ENCODE measurements at places on chromosomes 6 and 20.

DNA sequence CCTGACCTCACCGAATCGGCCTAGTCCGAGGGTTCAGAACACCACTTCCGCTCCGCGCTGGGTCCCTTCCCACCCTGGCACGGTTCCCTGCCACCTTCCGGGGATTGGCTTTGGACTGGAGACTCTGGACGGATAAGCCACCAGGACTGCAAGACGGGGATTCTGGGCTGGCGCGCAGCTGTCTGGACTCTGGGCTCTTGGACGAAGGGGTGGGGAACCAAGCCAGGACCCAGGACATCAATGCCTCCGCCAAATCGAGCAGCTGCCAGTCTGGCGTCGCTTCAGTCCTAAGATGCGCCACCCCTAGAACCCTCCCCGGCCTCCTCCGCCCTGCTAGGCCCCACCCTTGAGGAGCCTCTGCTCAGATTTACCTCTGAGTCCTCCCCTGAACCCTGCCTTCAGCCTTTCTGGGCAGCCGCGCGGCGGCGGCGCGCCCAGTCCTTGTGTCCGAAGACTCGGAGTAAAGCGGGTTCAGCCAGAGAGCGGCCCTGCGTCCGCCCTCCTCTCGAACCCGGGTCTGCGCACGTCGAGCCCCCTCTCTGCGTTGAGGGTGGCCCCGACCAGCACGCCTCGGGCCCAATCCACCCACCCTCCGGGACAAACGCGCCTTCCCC, 1.2 kb downstream of the KCNK17 start:
- DNase-seq: no peak

DNA sequence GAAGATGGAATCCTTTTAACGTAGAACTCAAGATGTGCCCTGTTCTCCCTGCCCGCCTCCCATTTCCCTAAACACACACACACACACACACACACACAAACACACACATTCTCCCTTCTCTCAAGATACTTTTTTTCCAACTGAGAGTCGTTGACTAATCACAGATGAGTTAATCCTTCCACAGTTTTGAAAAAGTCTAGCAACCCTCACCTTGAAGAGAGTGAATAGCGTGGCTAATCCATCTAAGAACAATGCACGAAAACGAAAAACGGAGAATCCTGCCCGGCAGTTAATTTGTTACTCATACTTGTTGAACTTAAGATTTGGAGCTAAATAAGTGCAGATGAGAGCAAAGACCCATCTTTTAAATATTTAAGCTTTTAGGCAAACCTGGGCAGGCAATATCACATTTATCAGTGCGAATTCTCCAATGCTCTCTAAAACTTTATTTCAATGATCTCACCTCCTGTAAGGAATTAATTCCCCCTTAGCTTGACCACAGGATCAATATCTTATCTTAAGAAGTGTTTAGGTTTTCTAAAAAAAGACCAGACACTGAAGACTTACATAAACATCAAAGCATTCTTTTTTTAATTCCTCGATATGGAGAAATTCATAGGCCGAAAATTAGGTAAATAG, 1.1 kb downstream of the AGPAT4 start:
- no peak for DNase-seq

DNA sequence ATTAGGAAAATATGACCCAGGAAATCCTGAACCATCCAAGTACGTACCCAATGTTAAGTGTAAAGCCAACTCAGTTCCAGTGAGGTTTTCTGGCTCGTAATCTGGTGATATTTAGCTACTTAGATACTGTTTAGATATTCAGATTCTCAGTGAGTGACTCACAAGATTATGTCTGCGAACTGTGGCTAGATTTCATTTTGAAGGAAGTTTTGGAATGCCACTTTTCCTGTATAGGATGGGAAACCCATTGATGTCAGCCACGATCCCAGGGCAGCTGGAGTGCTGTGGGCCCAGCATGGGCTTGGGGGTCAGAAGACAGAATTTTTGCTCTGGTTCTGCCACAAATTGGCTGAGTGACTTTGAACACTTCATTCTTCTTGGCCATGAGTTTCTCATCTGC, 76.3 kb downstream of the TMEM170B start:
- no peak for DNase-seq

DNA sequence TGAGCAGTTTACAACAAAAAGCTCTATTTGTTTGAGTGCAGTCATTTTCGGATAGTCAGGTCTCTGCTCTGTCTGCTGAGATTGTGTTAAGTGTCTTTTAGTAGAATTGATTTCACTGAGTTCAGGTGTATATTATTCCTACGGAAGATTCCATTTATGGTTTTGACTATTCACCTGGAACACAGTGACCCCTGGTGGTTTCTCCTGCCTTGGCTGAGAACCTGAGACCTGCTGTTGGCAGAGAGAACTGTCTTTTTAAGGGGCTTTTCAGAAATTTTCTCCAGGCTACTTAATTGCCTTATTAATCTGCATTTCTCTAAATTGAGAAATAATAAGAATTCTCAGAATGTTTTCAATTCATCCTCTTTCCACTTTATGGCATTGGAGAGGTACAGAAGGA, 508.0 kb downstream of the TBC1D32 start:
- DNase-seq: no peak

GRCh38 chr6:161578478-161578877, 304.6 kb upstream of the AGPAT4 start:
- DNase-seq: no peak

DNA sequence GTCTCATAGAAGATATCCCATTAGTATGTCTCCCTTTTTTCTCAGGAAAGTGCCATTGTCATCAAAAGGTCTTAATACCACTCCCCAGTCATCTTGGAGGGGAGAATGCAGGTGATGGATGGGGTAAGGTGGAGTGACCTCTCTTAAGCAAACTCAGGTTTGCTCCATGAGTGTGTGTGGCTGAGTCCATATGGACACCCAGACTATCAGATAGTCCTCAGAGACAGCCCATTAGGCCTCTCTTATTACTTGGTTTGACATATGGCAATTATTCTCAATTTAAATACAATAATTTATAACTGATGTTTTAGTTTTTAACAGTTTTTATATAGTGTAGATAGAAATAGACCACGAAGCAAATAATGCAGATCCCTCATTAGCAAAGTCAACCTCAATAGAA, 23.2 kb downstream of the LAMA4 start:
- no peak for DNase-seq

DNA sequence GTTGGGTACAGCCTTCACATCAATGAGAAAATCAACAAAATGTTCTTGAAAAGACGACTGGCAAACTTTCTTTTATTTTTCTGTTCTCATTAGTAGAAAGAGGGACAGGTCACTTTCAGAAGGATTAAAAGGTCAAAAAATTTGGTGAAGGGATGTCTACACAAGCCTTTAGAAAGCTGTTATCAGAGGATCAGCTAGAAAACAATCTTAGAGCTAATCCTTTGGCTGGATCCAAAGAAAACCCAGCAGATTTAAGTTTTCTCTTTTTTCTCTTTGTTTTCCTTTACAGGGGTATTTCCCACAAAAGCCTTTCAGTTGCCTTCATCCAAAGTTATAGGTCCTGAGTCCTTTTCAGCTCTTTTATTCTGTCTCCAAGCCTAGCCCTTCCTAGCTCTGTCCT, 57.3 kb upstream of the EDN1 start:
- no peak for DNase-seq

GRCh38 chr6:56808871-56809359, 146.0 kb upstream of the BEND6 start:
- no peak for DNase-seq

DNA sequence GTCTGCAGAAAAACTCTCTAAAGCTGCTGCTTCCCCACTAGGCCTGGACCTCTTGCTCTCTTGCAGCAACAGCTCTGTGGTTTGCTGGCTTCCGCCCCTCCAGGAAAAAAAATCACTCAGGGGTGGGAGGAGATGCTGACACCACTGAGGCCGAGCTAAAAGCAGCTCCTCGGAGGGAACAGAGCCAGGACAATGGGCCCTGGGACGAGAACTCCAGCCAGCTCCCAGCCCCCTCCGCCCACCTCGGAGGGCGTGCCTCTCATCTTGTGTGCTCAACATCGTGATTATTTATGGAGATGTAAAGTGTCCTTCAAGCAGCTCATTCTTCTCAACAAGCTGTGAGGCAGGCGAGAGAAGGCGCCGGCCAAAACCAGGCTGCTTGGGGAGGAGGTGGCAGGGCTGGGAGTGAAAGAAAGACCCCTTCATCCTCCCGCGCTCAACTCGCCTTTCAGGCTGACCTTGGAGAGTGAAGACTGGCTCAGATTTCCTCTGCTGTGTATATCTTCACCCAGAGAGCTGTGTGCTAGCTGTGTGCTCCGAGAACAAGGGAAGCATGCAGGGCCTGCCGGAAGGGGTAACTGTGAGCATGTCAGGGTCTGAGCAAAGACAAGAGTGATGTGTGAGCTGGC, 53.5 kb upstream of the LRFN2 start:
- no peak for DNase-seq

DNA sequence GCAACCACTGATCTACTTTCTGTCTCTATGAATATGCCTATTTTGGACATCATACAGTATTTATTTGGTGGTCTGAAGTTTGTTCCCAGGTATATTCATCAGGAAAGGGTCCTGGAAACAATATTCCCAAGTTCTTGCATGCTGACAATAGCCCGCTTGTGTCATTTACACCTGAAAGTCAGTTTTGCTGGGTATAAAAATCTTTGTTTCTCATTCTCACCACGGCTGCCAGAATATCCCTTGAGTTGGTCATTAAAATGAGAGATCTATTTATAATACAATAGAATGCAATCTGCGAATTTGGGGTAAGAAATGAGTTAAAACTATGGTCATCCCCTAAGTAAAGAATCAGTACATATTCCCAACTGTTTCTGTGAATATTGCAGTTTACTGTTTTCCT, 79.0 kb downstream of the MAN1A1 start:
- DNase-seq: no peak

GRCh38 chr6:166511316-166511715, 75.2 kb downstream of the RAMACL start:
- DNase-seq: no peak

DNA sequence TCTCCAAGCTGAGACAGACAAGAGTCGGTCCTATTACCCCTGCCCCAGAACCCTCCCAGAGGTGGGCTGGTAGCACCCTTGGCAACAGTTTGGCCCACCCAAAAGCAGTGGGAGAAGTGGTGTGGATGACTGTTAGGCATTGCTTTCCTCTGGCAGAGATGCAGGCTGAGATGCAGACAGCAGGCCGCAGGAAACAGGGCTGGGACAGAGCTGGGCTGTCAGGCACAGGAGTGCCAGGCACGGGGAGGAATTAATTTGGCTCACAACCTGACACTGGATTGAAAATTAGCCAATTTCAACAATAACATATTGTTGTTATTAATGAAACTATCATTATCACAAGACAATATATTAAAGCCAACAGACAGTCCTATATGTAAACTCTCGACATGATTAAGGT, 15.7 kb upstream of the SIRT5 start:
- DNase-seq: no peak

GRCh38 chr20:38126932-38127621, 38.0 kb downstream of the TGM2 start:
- no peak for DNase-seq

- no peak for DNase-seq
Observed at GRCh38 chr6:155188707-155189496, 74.9 kb upstream of the CLDN20 start.

DNA sequence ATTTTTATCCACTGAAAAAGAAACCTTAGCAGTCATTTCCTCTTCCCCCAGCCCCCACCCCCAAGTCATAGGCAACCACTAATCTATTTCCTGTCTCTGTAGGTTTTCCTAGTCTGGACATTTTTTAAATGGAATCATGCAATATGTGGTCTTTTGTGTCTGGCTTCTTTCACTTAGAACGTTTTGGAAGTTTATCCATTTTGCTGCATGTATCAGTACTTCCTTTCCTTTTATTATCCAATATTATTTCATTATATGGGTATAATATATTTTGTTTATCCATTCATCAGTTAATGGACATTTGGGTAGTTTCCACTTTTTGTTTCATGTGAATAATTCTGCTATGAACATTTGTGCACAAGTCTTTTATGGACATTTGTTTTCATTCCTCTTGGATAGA, 99.3 kb upstream of the BMP5 start:
- no peak for DNase-seq

GRCh38 chr20:56664796-56665195, 35.7 kb downstream of the TFAP2C start:
- DNase-seq: no peak

DNA sequence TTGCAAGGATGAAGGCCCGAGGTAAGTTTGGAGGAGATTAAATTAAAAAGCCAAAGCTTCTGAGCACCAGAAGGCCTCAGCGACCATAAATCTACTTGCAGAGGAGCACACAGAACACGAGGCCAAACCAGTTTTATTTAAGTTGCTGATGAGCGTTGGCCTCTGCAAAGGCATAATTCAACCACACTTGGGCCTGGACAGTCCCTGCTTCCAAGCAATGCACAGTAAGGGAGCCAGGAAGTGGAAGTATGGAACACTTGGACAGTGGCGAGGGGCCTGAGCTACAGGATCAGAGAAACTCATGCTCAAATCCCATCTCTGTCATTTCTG, 92.8 kb downstream of the PTPRT start:
- DNase-seq: no peak

GRCh38 chr6:42396720-42397119, 55.0 kb downstream of the TRERF1 start:
- no peak for DNase-seq
